ENCODE measurements at places on chromosomes 1 and 21.
A peak's percentile ranks its signal among the peaks of the same experiment; 100 is the strongest.

GRCh38 chr1:183069562-183070216 lies 46.5 kb downstream of the LAMC1 start:
- peak; percentile 69 for DNase-seq

DNA sequence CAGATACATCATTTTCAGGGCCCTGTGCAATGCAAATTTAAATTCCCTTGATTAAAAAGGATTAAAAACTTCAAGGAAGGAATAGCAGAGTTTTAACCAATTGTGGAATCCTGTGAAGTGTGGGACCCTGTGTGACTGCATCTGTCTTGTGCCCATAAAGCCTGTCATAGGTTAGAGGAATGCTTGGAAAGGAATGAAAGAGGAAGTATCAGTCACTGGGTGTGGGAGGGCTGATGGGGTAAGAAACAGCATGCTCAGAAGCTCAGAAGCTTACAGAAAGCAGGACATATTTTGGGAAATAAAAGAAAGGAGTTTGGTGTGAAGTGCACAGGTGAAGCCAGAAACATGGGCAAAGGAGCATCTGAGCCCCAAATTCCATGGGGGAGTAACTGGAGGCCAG lies 150.8 kb upstream of the ETV3 start:
- no peak for DNase-seq

- DNase-seq = no peak
Observed at GRCh38 chr1:231938711-231939110, 312.1 kb downstream of the DISC1 start.

DNA sequence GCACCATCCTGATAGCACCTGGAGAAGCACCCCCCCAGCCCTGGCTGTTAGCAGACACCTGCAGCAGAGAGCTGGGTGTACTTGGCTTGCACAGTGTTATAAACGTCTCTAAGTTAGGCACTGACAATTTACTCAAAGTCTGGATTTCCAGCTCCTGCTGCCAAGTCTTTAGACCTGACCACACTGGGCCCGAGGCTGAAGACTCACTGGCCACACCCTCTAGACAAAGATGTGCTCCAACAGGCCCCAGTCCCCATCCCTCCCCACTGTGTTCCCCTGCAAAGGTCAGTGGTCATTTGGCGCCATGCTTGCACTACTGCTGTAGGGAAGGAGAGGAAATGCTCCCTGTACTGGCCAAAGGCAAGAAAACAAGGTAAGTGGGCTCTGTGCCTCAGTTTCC lies 31.1 kb downstream of the PADI6 start:
- no peak for DNase-seq

DNA sequence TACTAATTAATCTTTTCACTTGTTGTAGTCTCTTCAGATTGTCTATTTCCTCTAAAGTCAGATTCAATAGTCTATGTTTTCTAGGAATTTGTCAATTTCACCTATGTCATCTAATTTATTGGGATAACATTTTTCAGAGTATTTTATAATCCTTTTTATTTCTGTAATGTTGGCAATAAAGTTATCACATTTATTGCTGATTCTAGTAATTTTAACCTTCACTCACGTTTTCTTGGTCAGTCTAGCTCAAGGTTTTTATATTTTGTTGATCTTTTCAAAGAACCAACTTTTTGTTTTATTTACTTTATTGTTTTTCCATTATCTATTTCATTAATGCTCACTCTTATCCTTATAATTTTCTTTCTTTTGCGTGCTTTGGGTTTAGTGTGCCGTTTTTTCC lies 97.9 kb upstream of the GNG12 start:
- DNase-seq = no peak

All from kidney epithelial cell (primary cell).